ENCODE measurements at places on chromosomes 16 and 17.

DNA sequence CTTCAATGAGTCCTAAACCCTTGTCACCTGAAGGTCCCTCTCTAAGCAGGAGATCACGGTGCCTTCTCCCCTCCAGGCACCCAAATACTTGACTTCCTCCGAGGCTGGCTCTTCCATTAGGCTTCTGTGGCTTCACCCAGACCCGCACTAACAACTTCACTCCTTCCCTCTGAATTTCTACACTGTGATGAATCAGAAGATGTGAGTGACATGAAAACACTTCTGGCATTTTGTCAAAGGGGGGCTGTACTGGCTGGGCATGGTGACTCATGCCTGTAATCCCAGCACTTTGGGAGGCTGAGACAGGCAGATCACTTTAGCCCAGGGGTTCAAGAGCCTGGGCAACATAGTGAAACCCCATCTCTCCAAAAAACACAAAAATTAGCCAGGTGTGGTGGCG is 72.6 kb upstream of the CNEP1R1 start:
- no peak for DNase-seq

DNA sequence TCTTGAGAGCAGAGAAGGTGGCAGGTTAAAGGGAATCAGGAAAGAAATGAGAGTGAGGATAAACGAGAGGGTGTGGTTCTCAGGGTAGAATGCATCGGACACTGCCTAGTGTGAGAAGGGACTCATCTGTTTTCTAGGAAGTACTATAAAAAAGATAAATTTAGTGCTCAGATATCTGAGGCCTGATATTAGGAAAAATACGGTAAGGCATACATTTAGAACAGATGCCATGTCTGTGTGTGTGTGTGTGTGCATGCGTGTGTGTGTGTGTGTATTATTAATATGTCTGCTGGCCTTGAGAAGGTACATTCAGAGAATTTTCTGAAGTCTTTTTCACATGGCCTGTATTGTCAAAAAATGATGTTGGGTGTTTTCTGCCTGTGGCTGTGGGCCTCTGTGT is 414.8 kb downstream of the MAF start:
- no peak for DNase-seq

- DNase-seq, result no peak
These were observed 451.5 kb downstream of the TOX3 start for GRCh38 chr16:52095471-52095870.

DNA sequence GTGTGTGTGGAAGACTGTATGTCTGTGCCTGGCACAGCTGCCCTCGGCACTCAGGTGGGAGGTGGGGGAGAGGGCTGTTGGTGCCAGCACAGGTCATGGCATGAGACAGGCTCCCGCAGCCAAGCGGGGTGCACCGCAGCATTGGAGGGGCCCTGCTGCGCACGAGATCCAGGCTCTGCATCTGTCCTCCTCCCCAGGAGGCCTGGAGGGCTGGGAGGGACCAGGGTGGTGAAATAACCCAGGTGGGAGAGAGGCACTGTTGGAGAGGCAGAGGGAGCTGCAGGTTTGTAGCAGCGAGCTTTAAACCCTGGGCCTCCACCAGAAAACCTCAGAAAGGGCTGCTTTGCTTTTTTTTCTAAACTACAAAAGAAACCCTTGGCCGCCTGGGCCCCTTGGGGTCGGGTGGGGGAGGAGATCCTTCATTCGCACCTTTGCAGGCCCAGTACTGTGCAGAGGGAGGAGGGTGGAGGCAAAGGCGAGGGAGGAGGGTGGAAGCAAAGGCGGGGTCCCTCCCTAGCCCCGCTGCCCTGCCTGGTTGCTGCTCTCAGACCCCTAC is 241.7 kb downstream of the SEC14L1 start:
- no peak for DNase-seq

GRCh38 chr17:73639322-73639721 is 4.9 kb downstream of the SDK2 start:
- DNase-seq, result peak; percentile 58

- DNase-seq, result no peak
These were observed 113.0 kb upstream of the AXIN2 start for GRCh38 chr17:65674246-65675045.

DNA sequence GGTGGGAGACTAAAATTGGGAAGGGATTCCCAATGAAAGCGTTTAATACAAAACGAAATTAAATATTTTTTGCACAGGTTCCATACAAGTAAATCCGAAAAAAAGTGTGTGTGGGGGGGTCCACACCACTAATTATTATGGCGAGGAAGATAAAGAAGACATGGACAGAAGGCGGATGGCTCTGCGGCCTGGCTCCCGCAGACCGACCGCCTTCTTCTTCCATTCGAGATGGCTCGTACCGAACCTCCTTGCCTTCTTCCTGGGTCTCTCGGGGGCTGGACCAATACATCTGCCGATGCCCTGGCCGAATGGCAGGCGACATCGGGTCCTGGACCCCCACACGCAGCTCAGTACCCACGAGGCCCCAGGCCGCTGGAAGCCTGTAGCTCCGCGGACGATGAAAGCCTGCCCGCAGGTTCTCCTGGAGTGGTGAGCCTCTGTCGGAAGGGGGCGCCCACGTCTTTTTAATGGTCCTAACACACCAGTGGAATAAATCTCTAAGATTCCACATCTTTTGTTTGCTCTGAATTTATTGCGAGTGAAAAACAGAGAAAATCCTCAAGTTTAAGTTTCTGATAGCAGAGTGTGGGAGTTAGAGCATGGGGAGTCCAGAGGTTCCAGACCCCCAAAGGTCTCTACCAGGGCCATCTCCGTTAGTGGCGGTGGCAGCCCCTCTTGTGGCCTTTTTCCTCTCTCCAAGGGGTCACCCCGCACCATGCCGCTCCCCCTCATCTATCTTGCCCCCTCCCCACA is 1.4 kb downstream of the PRAC2 start:
- DNase-seq, result peak; percentile 83

DNA sequence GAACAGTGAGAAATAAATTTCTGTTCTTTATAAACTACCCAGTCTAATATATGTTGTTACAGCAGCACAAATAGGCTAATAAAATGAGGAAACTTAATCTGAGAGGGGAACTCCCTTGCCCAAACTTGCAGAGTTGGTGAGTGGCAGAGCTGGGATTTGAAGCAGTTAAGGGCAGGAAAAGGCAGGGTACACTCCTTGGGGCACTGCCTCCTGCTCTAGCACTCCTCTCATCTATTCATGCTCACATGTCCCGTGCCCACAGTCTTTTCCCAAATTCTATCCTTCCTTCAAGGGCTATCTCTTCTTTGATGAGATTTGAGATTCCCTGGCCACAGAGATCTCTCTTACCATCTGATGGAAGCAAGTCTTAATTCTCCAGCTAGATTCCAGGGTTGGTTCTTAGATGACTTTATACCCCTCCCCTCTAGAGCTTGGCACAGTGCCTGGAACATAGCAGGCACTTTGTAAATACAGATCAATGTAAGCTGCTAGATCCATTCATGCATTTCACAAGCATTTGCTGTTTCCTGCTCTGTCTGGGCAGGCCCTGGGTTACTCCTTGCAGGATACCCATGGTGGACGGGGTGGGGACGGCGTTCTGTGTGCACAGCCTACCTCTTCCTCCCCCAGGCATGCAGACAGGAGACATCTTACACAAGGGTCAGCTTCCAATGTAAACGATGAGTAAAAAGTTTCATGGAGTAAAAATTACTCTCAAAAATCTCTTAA is 39.2 kb upstream of the ABCC12 start:
- no peak for DNase-seq

DNA sequence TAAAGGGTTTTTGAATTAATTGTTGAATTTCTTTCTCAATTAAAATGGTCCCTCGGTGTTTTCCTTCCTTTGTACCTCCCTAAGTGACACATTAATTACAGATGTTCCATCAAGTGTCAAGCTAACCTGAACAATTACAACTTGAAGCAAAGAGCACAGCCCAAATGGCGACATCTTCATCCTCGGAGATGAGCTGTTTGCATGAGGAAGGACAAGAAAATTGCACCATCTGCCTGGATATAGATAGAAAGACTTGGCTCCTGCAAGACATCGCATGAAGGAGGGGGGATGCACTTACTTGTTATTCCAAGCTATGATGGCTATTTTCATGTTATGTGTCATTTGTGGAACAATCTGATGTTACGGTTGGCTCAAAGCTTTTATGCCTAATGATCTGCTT is 86.4 kb upstream of the ZKSCAN2 start:
- DNase-seq, result no peak
